ENCODE measurements at places on chromosomes 7 and 10.

- ATAC-seq, result no peak
Measured at GRCh38 chr10:70354100-70354499, 28.3 kb downstream of the LRRC20 start.

DNA sequence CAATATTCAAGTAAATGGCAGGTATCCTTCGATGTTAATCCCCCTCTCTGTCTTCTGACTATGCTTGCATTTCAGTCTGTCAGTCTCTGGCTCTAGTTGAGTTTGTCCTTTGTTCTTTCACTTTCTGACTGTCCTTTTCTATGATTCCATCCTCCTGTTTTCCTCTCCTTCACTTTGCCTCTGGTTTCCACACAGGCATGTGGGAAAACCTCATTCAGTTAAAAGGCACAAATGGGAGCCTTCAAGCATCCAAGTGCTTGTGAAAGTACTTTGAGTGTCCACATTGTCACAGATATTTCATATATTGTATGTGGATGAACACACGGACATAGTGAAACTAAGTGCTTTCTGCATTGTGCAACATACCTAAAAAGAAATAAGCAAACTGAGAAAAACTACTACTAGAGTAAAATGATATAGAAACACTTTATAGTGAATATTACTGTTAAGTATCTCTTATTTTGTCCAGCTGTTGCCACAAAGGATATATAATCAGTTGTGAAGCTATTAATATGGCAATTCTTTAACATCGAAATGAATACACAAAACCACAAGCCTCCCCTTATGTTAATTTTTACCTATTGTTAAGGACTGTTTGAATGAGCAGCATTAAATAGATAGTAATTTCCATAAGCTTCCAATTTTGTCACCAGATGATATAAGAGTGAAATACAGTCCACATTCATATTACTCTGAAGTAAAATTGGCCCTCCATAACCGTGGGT lies 71.7 kb downstream of the NRBF2 start:
- peak; percentile 25 for ATAC-seq

GRCh38 chr10:12400266-12400931 lies 51.1 kb downstream of the CAMK1D start:
- no peak for ATAC-seq

DNA sequence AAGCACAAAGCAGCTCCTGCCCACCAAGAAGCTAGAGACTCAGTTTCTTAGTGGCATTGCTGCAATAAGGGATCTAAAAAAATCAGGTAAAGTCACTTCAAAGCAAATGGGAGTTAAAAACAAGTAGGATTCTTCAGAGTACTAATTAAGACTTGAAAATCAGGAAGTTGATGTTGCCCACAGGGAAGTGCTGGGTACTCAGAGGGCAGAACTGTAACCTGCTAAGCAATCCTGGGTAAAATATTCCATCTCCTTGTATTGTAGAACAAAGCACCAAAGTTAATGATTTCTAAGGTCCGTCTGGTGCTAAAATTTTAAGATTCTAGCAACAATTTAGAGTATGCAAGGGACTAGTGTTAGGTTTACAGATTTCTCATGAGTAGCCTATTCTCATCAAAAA lies 8.3 kb downstream of the PEX1 start:
- no peak for ATAC-seq

- ATAC-seq, result no peak
Measured at GRCh38 chr7:41869596-41869995, 166.7 kb upstream of the INHBA start.

GRCh38 chr10:6583447-6583846 lies 3.4 kb upstream of the PRKCQ start:
- ATAC-seq, result peak; percentile 31

DNA sequence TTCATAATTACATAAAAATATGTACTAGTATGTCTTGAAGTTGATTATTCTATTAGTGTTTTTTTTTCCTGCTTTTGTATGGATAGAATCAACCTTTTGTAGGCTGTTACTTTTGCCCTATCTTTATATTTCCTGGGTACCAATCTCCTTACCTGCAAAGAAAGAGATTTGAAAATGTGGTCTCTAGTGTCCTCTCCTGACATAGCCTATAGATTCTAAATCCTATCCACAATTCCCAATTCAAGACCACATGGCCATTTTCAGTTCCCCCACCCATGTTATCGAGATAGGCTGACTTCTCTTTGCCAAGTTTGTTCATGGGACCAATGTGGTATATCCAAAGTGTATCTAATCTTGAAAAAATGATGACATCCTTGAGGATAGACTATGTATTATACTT lies 269.4 kb upstream of the SEMA3D start:
- no peak for ATAC-seq

All from activated T-helper 17 cell treated with anti-CD3 and anti-CD28 coated beads, Interleukin-2, amount 50 U/mL, for 72 hours (primary cell).